ENCODE measurements at places on chromosomes 16 and 17.

GRCh38 chr16:80684136-80684765 lies 120.1 kb downstream of the CDYL2 start:
- no peak for DNase-seq

DNA sequence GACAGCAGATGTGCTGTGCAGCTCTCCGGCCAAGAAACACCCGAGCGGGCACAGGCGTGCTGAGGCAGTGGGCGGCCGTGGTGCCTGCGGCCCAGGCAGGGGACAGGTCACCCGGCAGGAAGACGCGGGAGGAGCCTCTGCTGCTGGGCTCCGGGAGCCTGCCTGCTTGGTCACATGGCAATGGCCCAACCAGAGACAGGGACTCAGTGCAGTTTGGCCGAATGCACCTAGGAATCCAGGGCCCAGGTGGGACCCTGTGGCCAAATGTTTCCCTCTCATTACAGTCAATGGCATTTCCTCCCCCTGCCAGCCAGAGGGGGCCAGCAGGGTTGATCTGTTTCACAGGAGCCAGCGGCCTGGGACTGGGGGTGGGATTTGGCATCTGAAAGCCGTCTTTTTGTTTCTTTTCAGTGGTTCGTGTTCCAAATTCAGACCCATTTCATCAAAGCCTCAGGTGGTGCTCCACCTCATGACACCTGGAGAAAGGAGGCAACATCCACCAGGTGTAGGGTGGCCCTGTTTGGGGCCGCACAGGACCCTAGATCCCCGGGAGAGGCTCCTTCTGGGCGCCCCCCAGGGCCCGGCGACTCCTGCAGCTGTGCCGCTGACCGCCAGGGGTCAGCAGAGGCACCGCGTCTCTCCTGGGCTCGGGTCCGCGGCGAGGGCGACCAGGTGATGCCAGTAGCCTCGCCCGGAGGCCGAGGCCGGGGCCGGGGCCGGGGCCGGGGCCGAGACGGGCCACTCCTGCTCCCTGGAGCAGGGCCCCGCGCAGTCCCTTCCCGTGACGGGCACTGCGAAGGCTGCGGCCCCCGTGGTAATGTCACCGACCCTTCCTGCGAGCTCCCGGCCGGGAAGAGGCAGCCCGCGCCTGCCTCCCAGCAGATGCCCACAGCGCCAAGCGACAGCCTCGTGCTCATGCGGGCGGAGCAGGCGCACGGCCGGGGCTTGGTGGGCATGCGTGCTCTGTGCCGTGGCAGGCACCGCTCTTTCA lies 118.5 kb downstream of the C16orf78 start:
- peak; percentile 53 for DNase-seq

- DNase-seq = no peak
Observed at GRCh38 chr16:65895906-65896305, 470.6 kb upstream of the CDH5 start.

DNA sequence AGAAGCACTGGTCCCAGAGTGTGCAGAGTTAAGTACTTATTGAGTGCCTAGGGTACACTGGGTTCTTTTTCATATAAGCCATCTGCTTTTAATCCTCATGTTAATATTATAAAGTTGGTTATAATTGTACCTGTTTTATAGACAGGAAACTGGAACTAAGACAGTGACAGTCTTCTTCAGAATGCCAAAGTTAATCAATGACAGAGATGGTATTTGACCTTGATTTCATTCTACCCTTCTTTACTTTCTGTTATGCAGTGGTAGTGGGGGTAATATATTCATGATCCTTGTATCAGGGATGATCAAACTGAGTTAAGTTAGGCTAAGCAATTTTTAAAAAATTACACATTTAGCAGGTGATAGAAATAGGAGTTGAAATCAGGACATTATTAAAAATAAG lies 108.6 kb upstream of the GOT2 start:
- DNase-seq = no peak

DNA sequence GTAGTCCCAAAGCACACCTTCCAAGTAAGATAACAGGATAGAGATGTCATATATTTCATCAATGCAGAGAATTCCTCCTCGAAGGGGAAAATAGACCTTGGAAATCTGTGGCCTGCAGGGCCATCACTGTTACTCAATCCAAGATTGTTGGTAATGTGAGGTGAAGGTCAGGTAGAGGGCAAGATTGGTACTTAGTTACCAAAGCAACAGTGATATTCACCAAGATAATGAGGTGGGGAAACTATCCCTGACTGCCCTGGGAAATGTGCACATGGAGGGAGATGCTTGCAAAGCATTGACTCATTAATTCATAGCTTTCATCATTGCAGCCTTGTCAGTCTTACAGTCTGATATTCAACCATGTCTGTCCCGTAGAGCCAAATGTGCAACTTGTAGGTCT lies 234.1 kb upstream of the MON1B start:
- DNase-seq = no peak
